ENCODE measurements at places on chromosomes 12 and 14.

- DNase-seq = no peak
Observed at GRCh38 chr12:53120685-53121525, 17.6 kb downstream of the SOAT2 start.

DNA sequence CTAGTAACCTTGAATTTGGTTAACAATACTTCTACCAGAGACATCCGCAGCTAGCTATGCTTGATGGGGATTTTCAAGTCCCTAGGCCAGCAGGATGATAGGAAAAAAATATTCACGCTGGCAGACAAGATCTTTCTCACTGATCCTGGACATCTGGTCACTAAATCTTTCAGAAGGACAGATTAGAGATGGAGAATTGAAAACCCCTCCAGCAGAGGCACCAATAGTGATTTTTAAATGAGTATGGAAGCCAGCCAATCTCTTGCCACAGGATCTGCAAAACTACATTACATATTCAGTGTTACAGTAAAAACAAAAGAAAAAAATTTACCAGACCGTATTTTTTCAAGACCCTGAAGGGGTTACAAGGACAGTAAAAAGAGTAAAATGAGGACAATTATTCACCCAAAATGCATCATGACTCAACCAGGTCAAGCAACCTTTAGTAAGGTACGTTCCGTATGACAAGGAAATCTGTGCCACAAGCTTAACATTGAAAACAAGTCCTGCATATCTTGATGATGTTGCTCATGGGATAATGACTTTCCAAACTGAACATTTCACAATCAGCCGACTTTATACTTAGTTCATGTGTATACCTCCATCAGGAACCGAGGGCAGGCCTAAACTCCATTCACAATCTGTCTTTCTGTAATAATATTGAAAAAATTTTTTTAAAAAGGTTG, 239.5 kb downstream of the GXYLT1 start:
- no peak for DNase-seq

DNA sequence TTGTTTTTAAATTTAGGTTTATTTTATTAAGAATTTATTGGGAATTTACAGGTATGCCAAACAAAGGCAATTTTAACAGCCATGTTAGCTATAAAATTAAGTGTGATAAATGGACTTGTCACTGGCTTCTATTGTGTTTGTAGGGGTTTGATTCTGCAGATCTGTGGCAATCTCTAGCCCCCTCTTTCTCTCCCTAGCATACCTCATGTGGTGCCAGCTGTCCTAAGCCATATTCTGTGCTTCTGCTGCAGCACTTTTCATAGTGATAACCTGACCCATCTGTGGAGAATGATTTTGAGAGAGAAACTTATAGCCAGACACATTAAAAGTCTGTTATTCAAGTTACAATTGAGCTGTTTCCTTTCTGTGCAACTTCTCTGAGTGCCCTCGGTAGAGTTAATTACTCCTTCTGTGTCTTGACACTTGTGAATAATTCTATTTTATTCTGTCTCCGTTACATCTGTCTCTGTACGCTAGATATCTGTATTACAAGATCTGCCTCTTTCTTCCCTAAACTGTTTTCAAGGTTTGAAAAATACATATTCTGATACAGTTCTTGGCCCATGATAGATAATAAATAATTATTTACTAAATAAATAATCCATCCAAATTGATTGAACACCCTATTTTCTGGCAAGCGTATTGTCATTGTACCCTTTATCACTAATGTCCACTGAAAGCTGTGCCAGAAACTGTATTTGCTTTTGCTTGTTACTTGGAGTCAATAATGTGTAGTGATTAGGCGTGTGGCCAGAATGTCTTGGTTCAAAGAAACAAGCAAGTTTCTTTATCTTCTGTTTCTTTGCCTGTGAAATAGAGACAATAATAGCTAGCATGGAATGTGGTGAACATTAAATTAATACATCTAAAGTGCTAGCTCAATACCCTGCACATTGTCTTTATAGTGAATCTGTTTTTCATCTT, 40.0 kb downstream of the FRS2 start:
- DNase-seq = no peak

- no peak for DNase-seq
Observed at GRCh38 chr14:40317690-40318089, 885.5 kb upstream of the FBXO33 start.

DNA sequence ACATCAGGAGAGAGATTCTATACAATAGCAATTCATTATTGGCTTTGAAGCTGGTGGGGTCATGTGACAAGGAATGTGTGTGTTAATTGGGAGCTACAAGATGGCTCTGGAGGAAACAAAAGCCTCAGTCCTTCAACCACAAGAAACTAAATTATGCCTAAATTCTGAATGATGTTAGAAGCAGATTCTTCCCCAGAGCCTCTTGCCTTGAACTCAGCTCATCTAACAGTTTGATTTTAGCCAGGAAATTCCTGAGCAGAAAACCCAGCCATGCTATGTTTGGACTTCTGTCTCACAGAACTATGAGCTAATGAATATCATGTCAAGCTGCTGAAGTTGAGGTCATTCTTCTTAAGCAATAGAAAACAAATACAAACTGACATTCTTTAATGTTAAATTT, 274.7 kb downstream of the SLC6A15 start:
- DNase-seq = no peak

GRCh38 chr12:46664761-46665287, 161.0 kb downstream of the SLC38A4 start:
- DNase-seq = no peak

- DNase-seq = no peak
Observed at GRCh38 chr14:22386924-22387775, 201.9 kb downstream of the DAD1 start.

DNA sequence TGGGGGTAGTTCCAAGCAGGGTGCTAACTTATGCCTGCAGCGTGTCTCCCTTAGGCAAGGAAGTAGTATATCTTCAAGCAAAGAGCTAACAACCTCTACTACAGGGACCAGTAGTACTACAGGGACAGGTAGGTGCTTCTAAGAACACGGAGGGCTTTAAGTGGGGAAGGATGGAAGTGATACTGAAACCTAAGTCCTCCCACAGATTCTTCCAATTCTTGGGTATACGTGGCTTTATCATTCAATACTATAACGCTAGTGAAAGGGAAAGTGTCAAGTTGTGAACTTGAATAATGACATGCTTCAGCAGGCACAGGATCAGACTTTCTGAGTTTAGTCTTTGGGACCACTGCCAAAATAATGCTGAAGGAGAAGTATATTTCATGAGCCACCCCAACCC, 241.7 kb downstream of the CEP128 start:
- DNase-seq = no peak

All from stimulated activated CD8-positive, alpha-beta memory T cell treated with anti-CD3 and anti-CD28 coated beads, Interleukin-4, amount 100 ng/mL, for 1 hour (primary cell).